H54 (cell line): ENCODE measurements at places on chromosomes 1 and 21.

DNA sequence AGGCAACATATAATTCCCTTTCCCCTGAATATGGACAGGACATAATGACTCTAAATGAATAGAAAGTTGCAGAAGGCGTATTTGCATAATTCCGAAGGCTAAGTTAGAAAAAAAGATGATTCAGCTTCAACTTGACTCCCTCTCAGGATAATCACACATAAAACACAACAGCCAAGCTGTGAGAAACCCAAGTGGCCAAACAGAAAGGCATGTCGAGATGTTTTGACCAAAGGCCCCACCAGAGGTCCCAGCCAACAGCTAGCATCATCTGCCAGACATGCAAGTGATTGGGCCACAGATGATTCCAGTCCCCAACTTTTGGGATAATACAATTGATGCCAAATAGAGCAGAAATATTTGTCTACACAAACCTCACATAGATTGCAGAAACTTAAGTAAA is 444.9 kb downstream of the LTN1 start:
- no peak for DNase-seq

GRCh38 chr1:3029481-3029961 is 8.3 kb downstream of the ACTRT2 start:
- DNase-seq = no peak

DNA sequence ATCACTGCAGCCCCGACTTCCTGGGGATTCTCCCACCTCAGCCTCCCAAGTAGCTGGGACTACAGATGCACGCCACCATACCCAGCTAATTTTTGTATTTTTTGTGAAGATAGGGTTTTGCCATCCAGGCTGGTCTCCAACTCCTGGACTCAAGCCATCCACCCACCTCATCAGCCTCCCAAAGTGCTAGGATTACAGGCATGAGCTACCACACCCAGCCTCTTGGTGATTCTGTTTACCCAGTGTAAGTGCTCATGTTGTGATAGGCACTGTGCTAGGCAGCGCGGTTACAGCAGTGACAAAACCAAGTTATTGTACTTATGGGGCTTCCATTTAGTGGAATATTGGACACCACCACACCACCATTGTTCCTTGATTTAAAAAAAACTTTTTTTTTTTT is 9.7 kb upstream of the STX12 start:
- DNase-seq = no peak

GRCh38 chr1:202116287-202116686 is 6.4 kb upstream of the GPR37L1 start:
- DNase-seq = no peak

DNA sequence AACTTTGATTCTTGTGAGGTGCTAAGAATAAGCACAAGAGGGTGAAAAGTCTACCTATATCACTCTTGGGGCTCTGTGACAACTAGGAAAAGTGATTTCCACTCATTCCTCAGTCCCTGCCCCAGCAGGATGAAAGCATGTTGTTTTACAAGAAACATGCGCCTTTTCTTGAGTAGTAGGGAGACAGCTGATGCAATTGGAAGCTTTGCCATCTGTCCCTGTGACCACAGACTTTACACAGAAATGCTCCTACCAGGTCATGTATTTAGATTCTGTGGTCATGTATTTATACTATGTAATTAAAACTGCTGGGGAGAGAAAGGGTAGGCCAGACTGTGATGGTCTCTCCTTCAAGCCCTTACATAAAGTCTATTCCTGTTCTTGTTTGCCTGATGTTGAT is 445.5 kb downstream of the PTPRC start:
- no peak for DNase-seq

DNA sequence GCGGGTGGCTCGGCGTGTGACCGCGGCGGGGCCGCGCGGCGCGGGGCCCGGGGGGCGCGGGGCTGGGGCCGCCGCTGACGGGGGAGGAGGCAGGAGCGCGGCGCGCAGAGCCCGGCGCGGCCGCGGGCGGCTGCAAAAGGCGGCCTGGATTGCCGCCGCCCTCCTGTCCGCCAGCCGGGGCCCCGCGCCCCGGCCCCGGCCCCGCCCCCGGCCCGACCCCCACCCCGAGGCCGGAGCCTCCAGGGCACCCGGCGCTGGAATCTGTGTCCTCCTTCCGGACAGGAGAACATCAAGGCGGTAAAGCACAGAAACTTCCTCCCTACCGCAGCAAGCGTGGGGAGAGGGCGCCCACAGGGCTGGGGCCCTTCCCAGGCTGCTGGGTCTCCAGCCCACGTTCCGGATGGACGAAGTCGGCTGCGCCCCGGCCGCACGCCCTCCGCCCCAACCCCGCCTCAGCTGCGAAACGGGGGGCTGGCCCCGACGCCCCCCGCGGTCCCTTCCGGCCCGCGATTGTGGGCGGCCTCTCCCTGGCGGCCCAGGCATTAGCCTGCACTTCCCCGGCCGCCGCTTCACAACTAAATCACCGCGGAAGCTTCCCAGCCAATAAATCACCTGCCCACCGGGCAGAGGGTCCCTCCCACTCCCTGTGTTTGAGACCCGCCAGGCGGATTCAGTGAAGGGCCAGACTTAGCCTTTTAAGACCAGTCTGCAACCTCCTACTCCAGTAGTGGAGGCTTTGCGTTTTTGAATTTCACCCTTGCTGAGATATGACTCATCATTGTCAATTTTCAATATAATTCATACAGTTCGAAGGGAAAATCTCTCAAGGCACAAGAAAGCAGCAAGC is 106.0 kb downstream of the SLC45A1 start:
- peak; percentile 30 for DNase-seq

GRCh38 chr1:116769994-116770393 is 15.8 kb downstream of the CD2 start:
- no peak for DNase-seq

- no peak for DNase-seq
Measured at GRCh38 chr1:115364046-115364779, 26.2 kb upstream of the NGF start.

DNA sequence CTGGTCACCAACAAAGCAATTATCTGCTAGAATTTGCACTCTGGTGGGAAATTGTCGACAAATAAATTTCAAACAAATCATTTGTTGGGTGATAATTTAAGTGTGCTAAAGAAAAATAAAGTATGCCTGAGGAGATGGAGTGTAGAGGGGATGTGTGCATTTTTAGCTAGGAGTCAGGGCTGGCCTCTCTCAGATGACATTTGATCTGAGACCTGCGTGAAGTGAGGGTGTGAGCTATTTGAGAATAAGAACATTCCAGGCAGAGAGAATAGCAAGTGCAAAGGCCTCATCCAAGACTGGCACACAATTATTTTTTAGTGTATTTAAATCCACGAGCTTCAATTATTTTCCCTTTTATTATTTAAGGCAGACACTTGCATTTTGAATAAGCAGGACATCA is 19.7 kb upstream of the S1PR1 start:
- DNase-seq = no peak

DNA sequence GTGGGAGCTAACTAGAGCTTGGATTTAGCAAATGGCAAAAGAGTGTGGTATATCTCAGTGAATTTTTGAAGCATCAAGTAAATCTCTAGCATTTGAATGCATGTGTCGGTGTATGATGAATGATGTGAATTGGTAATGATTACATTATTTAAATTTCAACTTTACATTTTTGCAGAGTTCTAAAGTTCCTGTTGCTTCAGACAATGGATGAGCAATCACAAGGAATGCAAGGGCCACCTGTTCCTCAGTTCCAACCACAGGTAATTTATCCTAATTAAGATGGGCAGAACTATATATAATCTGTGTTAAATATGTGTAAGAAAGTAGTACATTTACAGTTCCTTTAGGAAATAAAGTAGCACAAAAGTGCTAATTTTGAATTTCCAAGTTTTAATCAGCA is 75.6 kb downstream of the NEK7 start:
- no peak for DNase-seq

- no peak for DNase-seq
Measured at GRCh38 chr1:66275083-66275482, 258.9 kb upstream of the SGIP1 start.

DNA sequence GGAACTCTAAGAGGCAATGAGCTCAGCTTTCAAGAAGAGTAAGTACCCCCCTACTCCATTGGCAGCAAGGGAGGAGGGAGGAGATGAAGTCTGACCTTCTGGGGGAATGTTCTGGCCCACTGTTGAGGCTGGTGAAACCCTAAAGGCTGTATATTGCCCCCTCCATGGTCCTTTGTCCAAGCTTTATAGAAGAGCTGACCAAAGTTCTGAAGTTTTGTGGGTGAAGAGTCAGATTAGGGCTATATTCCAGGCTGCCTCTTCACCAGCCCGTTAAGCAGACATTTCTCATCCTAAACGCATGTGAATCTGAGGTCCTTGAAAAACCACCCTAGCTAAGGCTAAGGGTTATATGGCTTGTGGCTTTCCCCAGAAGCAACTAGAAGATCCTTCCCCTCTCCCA is 1.4 kb downstream of the C1orf94 start:
- no peak for DNase-seq

DNA sequence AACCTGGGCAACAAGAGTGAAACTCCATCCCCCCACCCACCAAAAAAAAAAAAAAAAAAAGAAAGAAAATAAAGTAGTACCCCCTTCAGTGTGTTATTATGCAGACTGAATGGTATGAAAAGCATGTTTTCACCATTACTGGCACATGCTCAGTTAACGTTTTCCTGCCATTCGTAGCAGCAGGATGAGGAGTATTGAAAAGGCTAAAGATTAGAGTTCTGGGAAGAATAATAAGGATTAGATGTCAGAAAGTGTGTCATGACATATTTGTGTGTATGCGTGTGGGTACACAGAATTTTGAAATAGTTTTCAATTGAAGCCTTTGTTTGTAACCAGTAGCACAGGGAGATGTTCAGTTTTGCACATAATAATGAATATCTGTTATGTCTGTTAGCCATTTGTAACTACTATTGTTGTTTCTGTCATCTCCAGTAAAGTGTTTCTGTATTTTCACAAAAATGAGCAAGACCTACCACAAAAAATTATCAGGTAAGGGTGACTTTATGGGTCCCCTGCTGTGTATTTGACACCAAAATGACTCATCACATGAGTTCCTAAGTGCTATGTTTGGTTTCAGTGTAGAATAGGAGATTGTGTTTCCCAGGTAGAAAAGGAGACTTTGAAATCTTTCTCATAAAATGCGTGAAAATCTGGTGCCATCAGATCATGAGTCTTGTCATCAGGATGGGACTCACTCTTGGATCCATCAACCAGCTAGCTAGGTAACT is 358.9 kb downstream of the DISC1 start:
- no peak for DNase-seq

GRCh38 chr1:39310691-39311090 is 106.2 kb downstream of the MACF1 start:
- no peak for DNase-seq

- no peak for DNase-seq
Measured at GRCh38 chr1:30875197-30875596, 33.4 kb downstream of the SDC3 start.

DNA sequence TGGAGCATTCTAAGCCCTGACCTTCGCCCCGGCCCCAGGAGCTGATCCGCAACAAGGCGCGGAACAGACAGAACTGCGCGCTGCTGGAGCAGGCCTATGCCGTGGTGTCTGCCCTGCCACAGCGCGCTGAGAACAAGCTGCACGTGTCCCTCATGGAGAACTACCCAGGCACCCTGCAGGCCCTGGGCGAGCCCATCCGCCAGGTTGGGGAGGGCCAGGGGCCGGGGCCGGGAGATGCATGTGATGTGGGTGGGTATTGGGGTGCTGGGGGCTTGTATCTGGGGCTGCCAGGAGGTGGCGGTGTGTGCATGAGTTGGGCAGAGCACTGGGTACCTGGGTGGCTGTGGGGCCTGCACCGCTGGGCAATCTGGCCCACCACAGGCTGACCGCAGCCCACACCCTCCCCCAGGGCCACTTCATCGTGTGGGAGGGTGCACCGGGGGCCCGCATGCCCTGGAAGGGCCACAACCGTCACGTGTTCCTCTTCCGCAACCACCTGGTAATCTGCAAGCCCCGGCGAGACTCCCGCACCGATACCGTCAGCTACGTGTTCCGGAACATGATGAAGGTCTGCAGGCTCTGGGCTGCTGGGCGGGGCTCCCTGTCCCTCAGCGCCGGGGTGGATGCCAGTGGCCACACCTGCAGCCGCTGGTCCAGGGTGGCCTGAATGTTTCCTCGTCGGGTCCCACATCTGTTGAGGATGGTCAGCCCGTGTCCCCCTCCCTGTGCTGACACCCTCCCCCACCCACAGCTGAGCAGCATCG is 65.8 kb downstream of the TRIM11 start:
- no peak for DNase-seq

GRCh38 chr1:26168410-26169197 is at the start of gene C1orf232:
Gene C1orf232, minus strand, starts transcription at chr1:26168963. Its CDS starts 464 bp downstream, at chr1:26168499.
- DNase-seq = no peak

GRCh38 chr21:31941694-31942093 is 68.9 kb downstream of the HUNK start:
- DNase-seq = no peak

- peak; percentile 56 for DNase-seq
Measured at GRCh38 chr1:9129266-9130041, 552 bp upstream of the GPR157 start.

DNA sequence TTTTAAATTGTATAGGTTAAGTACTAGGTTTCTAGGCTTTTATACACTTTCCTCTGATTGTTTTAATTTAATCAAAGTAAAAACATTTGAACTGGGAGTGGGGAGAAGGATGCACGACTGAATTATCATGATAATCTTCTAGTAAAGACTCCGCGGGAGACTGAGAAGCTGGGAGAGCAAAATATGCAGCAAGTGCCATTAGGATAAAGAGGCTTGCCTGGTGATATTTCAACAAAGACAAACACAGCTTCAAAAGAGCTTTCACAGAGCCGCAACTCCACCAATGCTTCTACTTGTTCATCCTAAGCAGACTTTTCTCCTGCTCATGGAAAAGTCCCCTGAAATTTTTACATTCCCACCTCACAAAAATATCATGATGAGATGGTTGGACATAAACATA is 239.0 kb upstream of the PTBP2 start:
- DNase-seq = no peak

DNA sequence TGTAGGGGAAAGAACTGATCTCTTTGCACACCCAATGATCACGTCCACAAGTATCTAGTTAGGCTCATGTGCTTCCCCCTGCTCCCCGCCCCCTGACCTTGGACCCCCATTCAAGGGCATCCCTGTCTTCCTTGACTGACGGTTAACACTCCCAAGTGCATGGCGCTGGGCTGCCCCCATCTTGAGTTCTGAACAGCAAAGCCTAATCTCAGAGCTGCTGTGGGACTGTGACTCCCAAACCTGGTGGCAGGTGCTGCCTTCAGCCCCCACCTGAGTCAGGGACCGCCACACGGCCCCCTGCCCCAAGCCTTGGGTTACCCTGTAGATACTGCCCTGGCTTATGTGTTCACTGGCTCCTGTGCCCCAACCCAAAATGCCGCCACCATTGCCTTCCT is 925 bp downstream of the TNNI1 start:
- no peak for DNase-seq

DNA sequence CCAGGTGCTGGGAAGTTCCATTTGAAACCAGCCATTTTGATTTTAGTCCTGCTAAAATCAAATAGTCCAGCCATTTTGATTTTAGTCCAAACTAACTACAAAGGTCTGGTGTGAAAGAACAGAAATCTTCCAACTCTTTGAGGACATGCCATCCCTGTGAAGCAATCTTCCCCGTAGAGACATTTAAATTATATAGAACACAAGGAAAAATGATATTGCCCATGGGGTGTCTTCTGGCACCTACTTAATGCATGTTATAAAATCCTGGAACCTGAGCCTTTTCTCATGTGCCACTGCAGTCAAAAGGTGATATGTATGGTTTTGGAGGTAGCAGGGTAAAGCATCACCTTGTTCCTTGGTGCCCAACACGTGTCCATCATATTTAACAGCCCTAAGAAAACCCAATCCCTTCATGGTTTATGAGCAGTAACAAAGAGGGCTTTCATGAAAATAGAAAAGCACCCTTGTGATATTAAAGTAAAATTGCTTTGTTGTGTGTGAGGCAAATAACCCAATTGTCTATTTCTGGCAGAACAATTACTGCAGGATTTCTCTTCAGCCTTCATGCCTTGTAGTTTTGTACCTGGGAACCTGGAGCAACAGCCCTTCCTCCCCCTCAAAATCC is 26.3 kb downstream of the ANGPTL7 start:
- DNase-seq = no peak
